ENCODE measurements at places on chromosomes 12 and 14. TPM values are rescaled to one million over a fixed set of nuclear protein-coding genes. Genes with fewer than 3 reads are reported as not detected.

GRCh38 chr12:102735104-102735503 is 181.9 kb downstream of the PAH start:
- no peaks in the 10 kb centered on the region for H3K4me1 ChIP-seq
- no peak for DNase-seq
- no peak overlapping the region for H3K27ac ChIP-seq

- peaks cover 3% of the 10 kb centered on the region for H3K36me3 ChIP-seq
- DNase-seq, result no peak
- no peak overlapping the region for H3K4me3 ChIP-seq
- no peak overlapping the region for H3K27ac ChIP-seq
- H3K4me1 ChIP-seq, result no peaks in the 10 kb centered on the region
Measured at GRCh38 chr12:26896913-26897312, 40.9 kb downstream of the INTS13 start.

GRCh38 chr14:84112589-84112988 is 1417.4 kb upstream of the FLRT2 start:
- DNase-seq, result no peak
- no peaks in the 10 kb centered on the region for H3K27me3 ChIP-seq
- no peak overlapping the region for H3K4me3 ChIP-seq
- no peaks in the 10 kb centered on the region for H3K4me1 ChIP-seq
- H3K36me3 ChIP-seq, result no peaks in the 10 kb centered on the region

GRCh38 chr12:127582074-127582473 is 684.9 kb upstream of the TMEM132C start:
- no peak overlapping the region for H3K4me3 ChIP-seq
- H3K27me3 ChIP-seq, result no peaks in the 10 kb centered on the region
- H3K27ac ChIP-seq, result no peak overlapping the region
- DNase-seq, result no peak
- no peaks in the 10 kb centered on the region for H3K36me3 ChIP-seq

GRCh38 chr14:45906257-45906656 is 653.3 kb upstream of the MIS18BP1 start:
- H3K4me1 ChIP-seq, result no peaks in the 10 kb centered on the region
- H3K27ac ChIP-seq, result no peak overlapping the region
- no peaks in the 10 kb centered on the region for H3K36me3 ChIP-seq
- H3K27me3 ChIP-seq, result no peaks in the 10 kb centered on the region

DNA sequence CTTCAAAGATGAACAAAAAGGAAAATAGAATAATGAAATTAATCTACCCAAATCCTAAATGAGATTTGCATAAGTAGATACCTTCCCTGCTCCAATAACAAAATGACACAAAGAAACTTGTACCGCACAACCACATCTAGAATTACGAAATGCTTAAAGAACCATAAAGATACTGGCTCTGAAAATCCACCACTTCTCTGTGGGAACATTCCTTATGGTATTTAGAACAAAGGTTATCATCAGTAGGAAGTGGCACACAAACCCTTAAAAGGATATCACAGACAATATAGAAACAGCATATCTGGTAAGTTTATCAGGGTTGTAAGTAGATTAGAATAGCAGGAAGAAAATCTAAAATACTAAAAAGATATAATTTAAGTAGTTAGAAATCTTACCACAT is 11.6 kb downstream of the IAPP start:
- H3K4me1 ChIP-seq, result no peaks in the 10 kb centered on the region
- no peak overlapping the region for H3K4me3 ChIP-seq

DNA sequence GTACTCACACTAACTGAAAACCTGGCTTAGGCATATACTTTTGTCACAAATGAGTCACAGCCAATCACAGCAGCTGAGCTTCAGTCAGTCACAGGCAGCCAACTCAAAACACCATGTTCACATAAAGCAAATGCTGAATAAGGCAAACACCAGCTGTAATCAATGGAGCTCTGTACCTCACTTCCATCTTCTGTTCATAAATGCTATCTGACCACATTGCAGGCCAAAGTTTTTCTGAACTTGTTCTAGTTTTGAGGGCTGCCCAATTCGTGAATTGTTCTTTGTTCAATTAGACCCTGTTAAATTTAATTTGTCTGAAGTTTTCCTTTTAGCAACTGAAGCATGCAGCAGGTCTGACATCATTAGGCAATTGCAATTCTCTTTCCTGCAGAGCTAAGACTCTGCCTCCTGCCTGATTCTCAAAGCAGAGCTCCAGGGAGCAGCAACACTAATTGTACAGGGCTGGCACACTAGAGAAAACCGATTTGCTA is 129.9 kb downstream of the WIF1 start:
- no peak for DNase-seq
- H3K27me3 ChIP-seq, result no peaks in the 10 kb centered on the region
- H3K4me3 ChIP-seq, result no peak overlapping the region
- no peaks in the 10 kb centered on the region for H3K4me1 ChIP-seq
- H3K27ac ChIP-seq, result no peak overlapping the region

- no peak for DNase-seq
- H3K4me1 ChIP-seq, result 0 out of 2 replicates have a peak, but pooled peaks cover 3% of the 10 kb centered on the region
- H3K36me3 ChIP-seq, result no peaks in the 10 kb centered on the region
Measured at GRCh38 chr14:50089208-50089607, 27.2 kb downstream of the VCPKMT start.

GRCh38 chr14:31935391-31935790 is 141.7 kb upstream of the ARHGAP5 start:
- no peak overlapping the region for H3K27ac ChIP-seq
- H3K36me3 ChIP-seq, result no peaks in the 10 kb centered on the region
- H3K27me3 ChIP-seq, result no peaks in the 10 kb centered on the region
- DNase-seq, result no peak
- peaks cover 6% of the 10 kb centered on the region for H3K4me1 ChIP-seq

DNA sequence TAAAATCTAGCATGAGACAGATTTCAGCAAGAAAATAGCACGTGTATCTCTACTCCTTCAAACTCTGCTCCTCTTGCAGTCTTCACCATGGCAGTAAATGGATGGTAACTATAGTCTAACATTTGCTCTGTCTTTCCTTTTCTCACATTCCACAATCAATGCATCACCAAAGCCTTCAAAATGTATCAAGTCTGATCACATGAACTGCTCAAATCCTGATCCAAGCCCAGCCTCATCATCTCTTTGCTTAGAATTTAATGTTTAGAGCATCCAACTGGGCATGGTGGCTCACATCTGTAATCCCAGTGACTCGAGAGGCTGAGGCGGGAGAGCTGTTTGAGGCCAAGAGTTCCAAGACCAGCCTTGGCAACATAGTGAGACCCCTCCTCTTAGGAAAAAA is 45.9 kb downstream of the CDK17 start:
- no peaks in the 10 kb centered on the region for H3K4me1 ChIP-seq
- H3K4me3 ChIP-seq, result no peak overlapping the region
- no peaks in the 10 kb centered on the region for H3K36me3 ChIP-seq
- DNase-seq, result no peak
- H3K27me3 ChIP-seq, result no peaks in the 10 kb centered on the region
- H3K27ac ChIP-seq, result no peak overlapping the region

RASSF8 gene
- total RNA-seq, result 46.7 TPM

GNB3 gene
- 9.0 TPM for total RNA-seq
